ENCODE measurements at places on chromosomes 3 and 15.

GRCh38 chr15:46892621-46893160 is 824.6 kb upstream of the SEMA6D start:
- DNase-seq: no peak

DNA sequence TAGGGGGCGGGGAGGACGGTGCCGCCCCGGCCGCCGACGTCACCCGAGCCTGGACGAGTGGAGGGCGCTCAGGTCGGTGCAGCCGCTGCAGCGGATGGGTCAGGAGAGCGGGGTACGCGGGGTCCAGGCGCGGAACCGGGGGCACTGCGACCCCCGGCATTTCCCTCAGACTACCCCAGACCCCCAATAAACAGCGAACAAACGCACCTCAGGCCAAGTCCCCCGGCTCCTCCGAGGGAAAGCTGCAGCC is 78.9 kb downstream of the IQSEC1 start:
- no peak for DNase-seq

DNA sequence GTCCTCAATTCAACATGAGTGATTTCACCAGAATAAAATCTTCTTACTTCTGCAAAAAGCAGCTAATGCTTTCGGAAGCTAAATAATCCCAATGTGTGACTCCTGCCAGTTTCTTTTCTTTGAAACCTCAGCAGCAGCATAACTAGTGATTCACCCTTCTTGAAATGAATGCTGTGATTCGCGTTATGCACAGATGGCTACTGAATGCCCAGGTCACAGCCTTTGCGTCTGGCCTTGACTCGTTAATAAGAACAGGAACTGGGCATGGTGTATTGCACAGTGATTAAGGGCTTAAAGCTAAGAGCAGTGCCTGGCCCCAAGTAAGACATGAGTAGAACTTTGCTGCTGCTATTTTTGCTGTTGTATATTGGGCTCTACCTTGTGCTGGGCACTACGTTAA is 19.0 kb downstream of the CGNL1 start:
- DNase-seq: no peak

- no peak for DNase-seq
These were observed 286.0 kb upstream of the ZPLD1 start for GRCh38 chr3:102148598-102149337.

GRCh38 chr15:78212008-78212407 is 22.4 kb downstream of the ACSBG1 start:
- no peak for DNase-seq

GRCh38 chr15:70283511-70283910 is 185.8 kb upstream of the TLE3 start:
- DNase-seq: no peak

- no peak for DNase-seq
These were observed 519.5 kb downstream of the PYDC2 start for GRCh38 chr3:191980443-191980842.

DNA sequence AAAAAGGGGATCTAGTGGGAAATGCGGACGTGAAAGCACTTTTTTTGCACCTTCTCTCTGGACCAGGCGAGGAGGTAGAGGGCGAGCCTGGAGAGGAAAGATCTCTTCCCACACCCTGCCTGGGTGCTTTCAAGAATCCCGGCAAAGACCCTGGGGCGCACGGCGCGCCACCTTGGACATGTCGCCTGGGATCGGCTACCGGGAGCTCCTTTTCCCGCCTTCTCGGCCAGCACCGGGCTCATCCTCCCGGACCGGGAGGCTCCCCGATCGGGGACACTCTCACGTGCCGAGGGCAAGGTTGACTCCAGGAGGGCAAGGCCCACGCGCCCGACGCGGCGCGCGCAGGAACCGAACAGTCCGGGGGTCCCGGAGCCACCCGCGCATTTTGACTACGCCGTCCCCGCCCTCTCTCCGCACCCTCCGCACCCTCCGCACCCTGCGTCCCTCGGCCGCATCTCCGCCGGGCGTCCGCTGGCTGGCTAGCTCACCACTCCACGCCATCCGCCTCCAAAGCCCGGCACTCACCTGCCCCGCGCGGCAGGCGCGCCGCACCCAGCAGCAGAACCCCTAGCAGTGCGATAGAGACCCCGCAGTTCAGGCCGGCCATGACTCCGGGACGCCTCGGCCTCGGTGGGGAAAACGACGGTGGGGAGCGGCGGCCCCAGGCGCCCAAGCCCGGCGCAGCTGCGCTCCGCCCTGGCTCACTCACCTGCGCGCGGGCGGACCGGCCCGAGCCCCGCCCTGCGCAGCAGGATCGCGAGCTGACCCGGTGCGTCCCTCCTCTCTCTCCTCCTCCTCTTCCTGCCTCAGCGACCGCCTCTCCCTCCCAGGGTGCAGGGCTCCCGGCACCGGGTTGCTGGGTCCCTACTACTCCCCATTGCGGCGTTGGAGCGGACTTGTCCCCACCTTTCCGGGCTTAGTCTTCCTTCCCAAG is at the start of gene CDCP1:
Gene CDCP1 (minus strand): TSS at position 698 of the 934 bp plus-strand sequence. CDS start 91 bp downstream, at position 607.
- DNase-seq: no peak

DNA sequence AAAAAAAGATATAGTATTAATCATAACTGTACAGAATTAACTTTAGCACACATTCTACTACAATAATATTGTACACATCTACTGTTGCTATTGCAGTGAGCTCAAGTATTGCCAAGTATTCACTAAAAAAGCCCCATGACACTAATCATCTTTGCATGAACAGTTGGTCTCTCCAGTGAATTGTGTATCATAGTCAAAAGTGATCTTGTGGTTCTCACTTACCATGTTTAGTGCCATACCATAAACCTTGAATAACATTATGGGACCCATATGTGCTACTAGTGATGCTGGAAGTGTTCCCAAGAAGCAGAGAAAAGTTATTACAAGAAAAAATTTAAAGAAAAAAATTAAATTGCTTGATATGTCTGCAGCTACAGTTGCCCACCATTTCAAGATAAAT is 177.1 kb downstream of the PCCB start:
- DNase-seq: no peak

DNA sequence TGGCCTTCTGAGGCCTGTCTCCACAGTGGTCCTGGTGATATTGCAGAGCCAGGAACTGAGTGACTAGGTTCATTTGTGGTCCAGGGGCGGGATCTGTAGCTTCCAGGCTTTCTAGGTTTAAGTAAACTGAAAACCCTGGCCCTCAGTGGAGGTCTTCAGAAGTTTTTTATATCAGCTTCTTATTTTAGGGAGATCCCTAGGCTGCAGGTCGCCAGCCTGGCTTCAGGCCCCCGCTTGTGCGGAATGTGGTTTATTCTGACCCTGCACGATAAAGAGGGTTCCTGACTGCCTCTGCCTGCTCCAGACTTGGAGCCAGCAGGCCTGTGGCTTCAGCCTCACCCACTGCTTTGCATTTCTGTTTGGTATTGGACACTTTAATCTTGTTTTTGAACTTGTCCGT is 133.9 kb upstream of the PLXNA1 start:
- DNase-seq: no peak

DNA sequence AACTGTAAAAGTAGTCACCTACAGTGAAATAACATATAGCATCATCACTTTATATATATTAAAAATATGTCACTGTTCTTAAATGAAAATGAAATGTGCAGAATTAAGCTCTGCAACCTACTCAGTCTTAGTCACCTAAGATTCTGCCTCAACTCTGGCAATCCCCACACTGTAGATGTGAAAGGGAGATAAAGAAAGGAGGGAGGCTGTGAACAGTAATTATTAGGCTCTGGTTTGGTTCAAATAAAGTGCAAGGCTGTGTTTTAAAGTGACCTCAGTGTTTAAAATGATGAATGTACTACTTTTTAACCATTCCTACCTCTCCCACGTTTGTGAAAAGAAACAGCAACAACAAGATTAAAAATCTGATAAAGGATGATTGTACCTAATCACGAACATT is 72.2 kb downstream of the ATP8B4 start:
- no peak for DNase-seq

DNA sequence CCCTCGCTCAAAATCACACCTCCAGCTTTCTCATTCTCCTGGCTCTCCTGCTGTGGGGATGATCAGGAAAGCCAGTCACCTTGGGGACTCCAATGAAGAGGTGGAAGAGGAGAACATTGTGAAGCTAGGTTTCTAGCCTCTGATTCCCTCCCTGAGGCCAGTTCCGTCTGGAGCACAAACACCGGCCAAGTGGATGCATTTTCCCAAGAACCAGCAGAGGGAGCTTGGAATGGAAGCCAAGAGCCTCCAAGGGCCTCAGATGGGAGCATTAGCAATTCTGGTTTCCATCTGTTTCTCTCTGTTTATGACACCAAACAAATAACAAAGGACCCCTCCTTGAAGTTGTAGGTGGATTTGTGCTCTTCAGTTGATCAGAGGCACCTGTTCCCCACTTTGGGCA is 40.6 kb upstream of the NMNAT3 start:
- no peak for DNase-seq

- no peak for DNase-seq
These were observed 203.8 kb upstream of the FEZF2 start for GRCh38 chr3:62577153-62577552.

DNA sequence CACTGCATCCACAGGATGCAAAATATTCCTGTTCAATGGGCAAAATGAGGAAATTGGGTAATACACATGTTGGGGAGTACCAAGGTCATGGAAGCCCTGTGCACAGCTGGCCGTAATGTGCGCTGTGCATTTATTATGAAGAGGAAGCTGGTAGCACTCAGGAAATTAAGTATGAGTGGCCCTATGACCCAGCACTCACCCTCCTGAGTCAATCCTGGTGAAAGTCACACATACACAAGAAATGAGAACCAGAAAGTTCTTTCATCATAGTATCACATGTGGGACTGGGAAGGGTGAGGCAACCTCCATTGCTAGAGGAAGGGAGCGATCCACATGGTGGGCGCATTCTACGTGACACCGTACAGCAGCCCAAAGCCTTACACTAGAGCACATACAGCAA is 11.4 kb upstream of the PRR20G start:
- no peak for DNase-seq

GRCh38 chr15:69391046-69391757 is 22.9 kb upstream of the KIF23 start:
- DNase-seq: no peak

DNA sequence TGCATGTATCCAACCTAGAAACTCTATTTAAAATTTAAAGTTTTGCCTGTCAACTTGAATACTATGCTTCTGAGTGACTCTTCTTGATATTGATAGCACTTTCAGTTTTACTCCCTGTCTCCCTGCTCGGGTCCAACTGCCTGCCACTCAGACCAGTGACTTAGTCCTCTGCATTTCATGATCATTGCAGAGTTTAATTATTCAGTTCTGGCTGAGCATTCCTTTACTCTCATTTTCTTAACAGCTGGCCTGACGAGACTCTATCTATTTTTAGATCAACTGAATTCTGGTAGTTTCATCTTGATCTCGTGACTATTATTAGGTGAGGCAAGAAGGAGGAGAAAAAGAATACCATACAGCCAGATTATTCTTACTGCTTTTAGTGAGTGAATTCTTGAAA is 617.4 kb downstream of the SI start:
- DNase-seq: no peak

DNA sequence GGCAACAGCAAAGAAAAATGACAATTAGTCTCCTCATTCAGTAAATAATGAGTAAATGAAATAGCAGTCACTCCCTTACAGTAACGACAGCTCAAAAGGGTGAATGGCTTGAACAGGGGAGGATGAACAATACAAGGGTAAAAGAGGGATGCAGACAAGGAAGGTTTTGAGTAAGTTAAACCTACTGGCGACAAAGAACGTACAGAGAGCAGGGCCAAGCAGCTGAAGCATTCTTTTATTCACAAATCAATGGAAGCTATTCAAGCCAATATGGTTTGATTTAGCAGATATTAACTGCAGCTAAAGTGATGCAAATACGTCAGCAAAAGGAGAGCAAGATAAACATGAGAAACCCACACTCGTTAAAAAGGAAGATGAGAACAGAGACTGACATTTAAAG is 90.7 kb upstream of the ICE2 start:
- DNase-seq: no peak

DNA sequence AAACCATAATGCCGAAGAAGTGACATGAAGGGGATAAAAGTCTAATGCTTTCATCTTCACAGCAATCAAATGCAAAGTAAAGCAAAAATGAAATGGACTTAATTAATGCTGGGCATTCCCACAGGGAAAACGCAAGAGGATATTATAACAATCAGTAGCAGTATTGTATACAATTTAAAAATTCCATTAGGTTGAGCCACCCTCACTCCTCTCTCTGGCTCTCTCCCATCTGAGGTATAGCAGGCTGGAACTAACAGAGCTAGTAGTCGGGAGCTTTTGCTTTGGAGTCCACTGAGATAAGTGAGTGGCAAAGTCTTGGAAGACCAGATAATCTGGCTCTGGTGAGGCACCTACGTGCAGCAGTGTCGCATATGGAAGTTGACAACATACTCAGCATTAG is 33.9 kb downstream of the DET1 start:
- DNase-seq: no peak

GRCh38 chr15:63089260-63090043 is 32.2 kb upstream of the LACTB start:
- DNase-seq: no peak

- no peak for DNase-seq
These were observed 18.1 kb upstream of the ZBED2 start for GRCh38 chr3:111613294-111613693.

DNA sequence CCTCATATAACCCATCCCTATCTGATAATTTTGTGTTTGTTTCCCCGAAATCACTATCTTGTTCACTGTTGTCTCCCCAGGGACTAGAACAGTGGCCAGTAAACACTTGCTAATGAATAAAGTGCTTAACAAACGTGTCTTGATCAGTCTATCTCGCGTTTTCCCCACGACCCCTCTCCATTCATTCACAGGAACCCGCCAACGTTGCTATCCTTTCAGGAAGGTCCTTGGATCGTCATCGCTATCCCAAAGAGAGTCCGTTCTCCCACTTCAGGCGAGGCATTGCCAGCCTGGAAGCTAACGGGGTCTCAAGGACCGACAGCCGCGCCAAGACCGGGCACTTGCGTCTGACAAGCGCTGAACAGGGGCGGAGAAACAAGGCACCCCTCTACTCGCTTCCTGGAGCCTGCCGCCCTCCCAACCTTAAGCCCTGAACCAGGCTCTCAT is 344 bp downstream of the LINS1 start:
- no peak for DNase-seq

DNA sequence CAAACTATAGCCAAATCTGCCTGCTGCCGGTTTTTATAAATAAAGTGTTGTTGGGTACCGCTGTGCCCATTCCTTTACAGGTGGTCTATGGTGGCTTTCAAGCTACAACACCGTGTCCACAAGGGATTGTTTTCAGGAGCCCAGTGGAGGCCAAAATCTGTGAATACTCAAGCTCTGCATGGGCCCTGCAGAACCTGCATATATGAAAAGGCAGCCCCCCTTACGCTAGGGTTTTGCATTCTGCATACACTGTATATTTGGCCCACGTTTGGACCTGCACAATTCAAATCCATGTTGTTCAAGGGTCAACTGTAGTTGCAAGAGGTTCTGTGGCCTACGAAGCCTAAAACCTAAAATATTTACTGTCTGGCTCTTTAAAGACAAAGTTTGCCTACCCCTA is 122.2 kb upstream of the TLE3 start:
- no peak for DNase-seq

DNA sequence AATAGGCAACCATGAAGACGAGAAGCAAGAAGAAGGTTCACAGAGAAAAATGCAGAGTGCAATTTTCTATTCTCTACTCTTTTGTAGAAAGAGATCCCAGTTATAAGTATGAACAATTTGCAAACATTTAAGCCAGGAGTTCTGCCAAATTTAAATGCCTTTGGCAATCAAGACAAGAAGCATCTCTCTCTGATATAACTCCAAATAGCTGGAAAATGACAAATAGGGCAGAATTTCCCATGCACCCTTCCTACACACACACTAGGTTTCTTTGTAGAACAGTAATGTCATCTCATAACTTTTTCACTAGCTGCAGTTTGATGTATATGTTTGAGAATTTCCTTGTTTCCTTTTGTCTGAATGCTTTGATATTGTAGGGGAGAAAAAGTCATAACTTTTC is 333.5 kb upstream of the AZI2 start:
- DNase-seq: no peak
